ENCODE measurements at places on chromosomes 11 and 22.

GRCh38 chr11:46300270-46300669 is 22.8 kb downstream of the CREB3L1 start:
- DNase-seq, result no peak

DNA sequence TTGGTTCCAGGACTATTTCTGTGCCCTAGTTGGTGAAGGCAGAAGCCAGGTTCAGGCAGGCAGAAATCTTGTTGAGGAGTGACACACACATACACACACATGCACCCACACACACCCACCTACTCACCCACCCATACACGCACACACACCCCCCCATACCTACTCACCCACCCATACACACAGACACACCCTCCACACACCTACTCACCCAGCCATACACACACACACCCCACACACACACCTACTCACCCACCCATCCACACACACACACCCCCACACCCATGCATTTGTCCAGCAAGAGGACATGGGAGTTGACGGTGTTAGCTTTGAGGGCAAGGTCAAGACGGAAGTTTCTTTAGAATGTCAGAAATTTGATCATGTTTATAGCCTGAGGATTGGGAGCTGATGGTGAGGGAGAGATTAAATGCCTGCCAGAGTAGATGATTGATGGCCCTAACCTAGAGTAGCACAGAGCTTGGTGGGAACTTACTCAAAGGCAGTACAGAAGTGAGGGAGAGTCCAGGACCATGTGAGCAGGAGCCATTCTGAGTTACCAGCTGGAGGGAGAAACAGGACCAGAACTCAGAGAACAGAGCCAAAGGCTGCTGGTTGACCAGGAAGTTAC is 68.9 kb downstream of the CYB5R2 start:
- no peak for DNase-seq

GRCh38 chr22:41620589-41621098 is at the start of gene DESI1:
Gene DESI1 (minus strand): TSS chr22:41621043. CDS start chr22:41620839, 204 bp downstream.
- no peak for DNase-seq

DNA sequence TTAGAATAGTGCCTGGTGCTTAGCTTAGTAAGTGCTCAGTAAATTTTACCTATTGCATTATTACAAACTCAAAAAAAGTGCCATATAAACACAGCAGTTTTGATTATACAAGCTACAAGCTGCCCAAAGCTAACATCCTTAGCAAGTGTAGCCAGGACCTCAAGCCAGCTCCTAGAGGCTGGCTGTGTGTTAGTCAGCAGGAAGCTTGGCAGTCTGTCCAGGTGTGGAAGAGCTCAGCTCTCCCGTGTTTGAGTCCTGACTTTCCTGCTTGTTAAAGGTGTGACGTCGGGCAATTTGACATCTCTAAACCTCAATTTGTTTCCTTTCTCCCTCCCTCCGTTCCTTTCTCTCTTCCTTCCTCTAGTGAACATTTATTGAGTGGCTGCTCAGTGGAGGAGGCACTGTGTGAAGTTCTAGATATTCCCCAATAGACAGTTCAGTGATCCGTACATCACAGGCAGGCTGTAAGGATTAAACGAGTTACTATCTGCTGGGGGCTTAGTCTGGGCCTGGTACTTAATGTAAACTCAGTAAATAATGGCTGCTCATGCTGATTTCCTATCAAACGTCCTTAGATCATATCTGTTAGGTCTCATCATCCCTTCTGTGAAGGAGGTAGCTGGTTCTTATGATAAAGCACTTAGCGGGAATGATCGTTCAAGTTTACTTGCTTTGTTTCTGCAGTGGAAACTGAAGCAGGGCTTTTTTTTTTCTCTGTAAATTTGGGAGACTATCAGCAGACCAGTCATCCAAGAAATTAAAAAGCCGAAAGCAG is 68.7 kb downstream of the PRR5L start:
- no peak for DNase-seq

DNA sequence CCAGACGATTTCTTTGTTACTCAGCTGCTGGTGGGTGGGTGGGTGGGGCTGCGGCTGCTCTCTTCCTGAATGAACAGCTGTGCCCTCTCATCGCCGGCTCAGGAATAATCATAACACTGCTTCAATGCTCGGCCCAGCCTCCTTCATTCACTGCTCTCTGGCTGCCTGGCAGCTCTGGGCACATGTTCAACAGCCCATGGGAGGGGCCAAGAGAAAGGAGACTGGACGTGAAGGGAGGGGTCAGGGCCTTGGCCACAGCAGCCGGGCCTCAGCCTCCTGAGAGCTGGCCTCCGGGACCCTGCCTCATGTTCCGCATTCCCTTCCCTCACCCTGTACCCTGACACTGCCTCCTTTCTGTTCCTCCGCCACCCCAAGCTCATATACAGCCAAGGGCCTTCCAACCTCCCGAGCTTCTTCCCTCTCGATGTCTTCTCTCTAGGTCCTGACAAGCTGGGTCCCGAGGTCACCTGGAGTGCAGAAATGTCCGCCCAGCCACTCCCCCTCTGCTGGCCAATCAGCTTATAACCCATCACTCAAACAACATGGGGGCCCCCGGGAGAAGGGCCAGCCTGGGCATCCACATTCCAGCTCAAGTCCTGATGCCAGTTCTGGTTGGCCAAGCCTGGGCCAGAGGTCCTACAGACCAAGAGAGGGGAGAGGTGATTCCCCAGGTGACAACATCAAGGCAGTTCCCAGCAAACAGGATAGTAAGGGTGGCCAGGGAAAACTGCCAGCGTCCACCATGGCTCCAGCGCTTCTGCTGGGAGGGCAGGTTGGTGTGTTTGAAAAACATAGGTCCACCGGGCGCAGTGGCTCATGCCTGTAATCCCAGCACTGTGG is 3.2 kb upstream of the CSDC2 start:
- DNase-seq, result no peak

- DNase-seq, result no peak
Measured at GRCh38 chr11:45500451-45500850, 165.0 kb downstream of the CHST1 start.

GRCh38 chr22:31605851-31606585 is 56.0 kb downstream of the PISD start:
- DNase-seq, result no peak

DNA sequence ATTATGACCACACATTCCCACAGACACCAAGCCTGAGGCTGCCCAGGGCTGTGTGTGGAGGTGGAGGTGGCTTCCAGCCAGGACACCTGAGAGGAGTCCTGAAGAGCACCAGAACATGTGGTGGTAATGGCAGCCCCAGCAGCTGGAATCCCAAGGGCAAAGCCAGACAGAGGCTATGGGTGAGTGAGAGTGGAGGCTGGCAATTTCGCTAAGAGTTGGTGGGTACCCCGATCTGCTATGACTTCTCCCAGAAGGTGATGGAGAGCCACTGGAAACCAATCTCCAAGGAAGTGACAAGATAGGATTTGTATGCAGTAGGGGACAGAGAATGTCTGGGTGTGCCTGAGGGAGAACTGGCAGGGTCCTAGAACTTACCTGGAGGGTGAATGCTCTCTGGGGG is 69.3 kb upstream of the CLTCL1 start:
- no peak for DNase-seq

DNA sequence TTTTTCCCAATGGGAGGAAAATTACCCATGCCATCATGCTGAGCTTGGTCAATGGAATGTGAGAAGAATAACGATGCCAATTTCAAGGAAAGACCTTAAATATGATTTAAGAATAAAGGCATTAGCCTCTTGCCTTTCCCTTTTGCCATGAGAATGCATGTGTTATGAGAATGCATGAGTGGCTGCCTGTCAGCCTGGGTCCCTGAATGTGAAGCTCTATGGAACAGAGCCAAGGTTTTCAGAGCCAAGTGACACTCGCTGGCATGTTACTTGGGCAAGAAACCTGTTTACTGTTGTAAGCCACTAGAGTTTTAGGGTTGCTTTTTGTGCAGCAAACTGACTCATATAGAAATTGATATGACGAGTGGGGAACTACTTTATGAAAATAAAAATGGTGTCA is 75.7 kb downstream of the JRKL start:
- DNase-seq, result no peak

GRCh38 chr11:116193321-116194131 is 579.3 kb downstream of the BUD13 start:
- DNase-seq, result no peak

DNA sequence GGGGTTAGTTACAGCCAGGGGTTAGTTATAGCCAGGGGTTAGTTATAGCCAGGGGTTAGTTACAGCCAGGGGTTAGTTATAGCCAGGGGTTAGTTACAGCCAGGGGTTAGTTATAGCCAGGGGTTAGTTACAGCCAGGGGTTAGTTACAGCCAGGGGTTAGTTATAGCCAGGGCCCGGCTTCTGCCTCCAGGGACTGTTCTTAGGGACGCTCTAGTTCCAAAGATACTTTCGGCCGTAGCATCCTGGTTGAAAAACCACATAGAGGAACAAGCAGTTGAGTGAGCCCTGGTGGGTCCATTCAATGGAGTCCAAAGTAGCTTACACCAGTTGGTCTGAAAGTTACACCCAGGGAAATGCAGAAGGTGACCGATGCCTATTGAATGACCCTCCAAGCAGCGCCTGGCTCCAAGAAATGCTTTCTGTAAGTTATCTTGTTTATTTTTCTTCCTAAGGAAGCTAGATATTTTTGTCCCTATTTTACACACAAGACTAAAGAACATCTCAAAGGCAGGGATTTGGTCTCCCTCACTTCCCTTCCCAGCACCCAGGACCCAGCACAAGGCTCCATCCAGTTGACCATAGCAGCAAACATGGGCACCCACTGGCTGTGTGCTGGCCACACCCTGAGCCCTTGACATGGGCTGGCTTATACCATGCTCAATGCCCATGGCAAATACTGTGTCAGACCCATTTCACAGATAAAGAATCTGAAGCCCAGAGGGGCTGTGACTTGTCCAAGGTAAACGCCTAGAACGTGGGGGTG is 49.7 kb upstream of the SHISAL1 start:
- no peak for DNase-seq

DNA sequence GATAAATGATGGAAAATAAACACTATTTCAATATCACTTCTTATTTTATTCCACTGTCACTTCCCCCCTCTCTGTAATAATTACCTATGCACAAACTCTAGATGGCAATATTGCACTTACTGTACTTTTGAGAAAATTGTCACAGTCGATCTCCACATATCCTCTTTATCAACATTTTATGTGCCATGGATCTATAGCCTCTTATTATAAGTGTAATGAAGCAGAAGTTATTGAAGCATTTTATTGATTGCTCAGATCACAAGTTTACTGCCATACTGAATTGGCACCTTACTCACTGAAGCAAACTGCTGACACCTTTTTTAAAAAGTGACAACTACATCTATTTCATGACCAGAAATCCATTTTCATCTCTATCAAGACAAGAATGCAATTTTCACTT is 133.4 kb downstream of the DCDC1 start:
- DNase-seq, result no peak

DNA sequence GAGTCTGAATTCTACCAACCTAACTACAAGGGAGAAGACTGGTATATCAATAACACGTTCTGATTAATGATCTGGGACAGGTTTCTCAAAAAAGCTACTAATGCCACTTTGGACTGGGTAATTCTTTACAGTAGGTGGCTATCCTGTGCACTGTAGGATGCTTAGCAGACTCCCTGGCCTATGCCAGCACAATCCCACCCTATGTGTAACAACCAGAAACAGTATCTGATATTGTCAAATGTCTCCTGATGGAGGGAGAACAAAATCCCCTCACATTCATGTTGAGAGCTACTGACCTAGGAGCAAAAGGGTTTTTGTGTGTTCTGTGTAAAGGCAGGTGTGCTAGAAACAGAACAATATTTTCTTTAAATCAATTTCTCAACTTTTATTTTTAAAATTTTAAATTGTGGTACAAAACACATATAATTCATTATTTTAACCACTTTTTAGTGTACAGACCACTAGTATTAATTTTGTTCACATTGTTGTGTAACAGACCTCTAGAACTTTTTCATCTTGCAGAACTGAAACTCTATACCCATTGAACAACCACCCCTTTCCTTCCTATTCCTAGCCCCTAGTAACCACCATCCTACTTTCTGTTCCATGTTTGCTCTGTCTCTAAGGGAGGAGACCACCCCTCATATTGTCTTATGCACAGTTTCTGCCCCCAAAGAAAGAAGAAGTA is 2.1 kb upstream of the MS4A6A start:
- peak; percentile 74 for DNase-seq

GRCh38 chr11:104078245-104078644 is 41.8 kb downstream of the DDI1 start:
- DNase-seq, result no peak

- no peak for DNase-seq
Measured at GRCh38 chr11:44247508-44247907, 62.4 kb downstream of the ALX4 start.

- DNase-seq, result no peak
Measured at GRCh38 chr11:132284611-132285010, 914.2 kb downstream of the NTM start.

- DNase-seq, result no peak
Measured at GRCh38 chr22:41963453-41964111, 5.7 kb upstream of the SEPTIN3 start.

DNA sequence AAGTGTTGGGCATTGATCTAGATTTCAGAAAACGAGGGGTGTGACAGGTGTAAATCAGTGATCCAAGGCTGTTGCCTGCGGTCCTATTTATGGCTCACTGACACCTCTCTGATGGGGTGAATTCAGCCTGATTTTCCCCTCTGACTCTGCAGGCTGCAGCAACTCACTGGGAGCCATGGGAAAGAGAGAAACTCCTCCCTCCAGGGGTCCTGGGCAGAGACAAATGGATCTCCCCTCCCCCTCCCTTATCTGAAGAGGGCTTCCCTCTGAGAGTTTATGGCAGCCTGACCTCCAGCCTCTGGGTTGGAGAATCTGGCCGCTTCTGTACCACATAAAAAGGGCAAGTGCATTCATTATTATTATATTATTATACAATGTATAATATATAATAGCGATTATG is 1.8 kb upstream of the PKNOX2 start:
- DNase-seq, result no peak

DNA sequence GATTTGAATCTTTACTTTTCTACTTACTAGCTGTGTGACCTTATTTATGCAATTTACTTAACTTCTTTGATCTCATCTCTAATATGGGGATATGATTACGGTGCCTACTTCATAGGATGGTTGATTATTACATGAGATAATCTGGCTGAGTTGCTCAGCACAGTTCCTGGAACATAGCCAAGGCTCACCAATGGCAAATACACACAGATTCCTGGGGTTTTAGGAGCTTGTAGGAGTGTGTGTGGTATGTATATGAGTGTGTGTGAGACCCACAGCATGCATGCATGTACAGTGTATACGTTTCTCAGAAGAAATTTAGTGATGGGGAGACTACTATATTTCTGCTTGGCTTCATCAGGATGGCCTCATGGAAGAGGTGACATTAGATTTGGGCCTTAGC is 256.9 kb downstream of the KIRREL3 start:
- DNase-seq, result no peak

GRCh38 chr11:92632495-92632894 is 337.0 kb upstream of the MTNR1B start:
- no peak for DNase-seq
